ENCODE measurements at places on chromosomes 5 and 9. TPM values are rescaled to one million over a fixed set of nuclear protein-coding genes. Genes with fewer than 3 reads are reported as not detected.
A peak's percentile ranks its signal among the peaks of the same experiment; 100 is the strongest.

The FOXI1 gene
- polyA plus RNA-seq, result 48.5 TPM

The FIBCD1 gene
- polyA plus RNA-seq, result not detected

The PRUNE2 gene
- 12.6 TPM for polyA plus RNA-seq

The FBXL7 gene
- 3.9 TPM for polyA plus RNA-seq

The UGT3A2 gene
- 4.4 TPM for polyA plus RNA-seq

GRCh38 chr5:108735790-108736189 is 11.9 kb upstream of the FER start:
- DNase-seq, result no peak
- H3K4me1 ChIP-seq, result no peaks in the 10 kb centered on the region
- H3K36me3 ChIP-seq, result no peaks in the 10 kb centered on the region
- H3K27ac ChIP-seq, result peak overlapping the region; percentile 30

DNA sequence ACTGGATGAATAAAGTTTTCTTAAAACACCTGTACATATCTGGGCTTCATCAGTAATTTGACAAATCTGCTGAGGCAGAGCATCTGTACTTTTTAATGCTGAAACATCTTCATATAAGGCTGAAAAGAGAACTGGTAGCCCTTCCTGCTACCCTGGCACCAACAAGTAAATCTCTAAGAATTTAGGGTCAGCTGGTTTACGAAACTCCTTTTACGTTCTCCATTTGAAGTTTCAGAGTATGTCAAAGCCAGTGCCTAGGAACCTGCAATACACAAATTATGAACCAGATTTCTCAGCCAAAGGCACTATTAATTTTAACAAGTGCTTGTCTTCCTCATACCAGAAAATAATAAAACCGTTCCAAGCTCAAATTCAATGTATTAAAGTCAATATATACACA is 3.8 kb downstream of the ZFAND5 start:
- peak overlapping the region; percentile 36 for H3K27ac ChIP-seq
- no peak for DNase-seq
- peaks cover 43% of the 10 kb centered on the region for H3K36me3 ChIP-seq

- no peak overlapping the region for H3K27ac ChIP-seq
- H3K4me3 ChIP-seq, result no peak overlapping the region
- no peaks in the 10 kb centered on the region for H3K4me1 ChIP-seq
- H3K27me3 ChIP-seq, result no peaks in the 10 kb centered on the region
Observed at GRCh38 chr9:91145496-91145895, 216.2 kb downstream of the AUH start.

DNA sequence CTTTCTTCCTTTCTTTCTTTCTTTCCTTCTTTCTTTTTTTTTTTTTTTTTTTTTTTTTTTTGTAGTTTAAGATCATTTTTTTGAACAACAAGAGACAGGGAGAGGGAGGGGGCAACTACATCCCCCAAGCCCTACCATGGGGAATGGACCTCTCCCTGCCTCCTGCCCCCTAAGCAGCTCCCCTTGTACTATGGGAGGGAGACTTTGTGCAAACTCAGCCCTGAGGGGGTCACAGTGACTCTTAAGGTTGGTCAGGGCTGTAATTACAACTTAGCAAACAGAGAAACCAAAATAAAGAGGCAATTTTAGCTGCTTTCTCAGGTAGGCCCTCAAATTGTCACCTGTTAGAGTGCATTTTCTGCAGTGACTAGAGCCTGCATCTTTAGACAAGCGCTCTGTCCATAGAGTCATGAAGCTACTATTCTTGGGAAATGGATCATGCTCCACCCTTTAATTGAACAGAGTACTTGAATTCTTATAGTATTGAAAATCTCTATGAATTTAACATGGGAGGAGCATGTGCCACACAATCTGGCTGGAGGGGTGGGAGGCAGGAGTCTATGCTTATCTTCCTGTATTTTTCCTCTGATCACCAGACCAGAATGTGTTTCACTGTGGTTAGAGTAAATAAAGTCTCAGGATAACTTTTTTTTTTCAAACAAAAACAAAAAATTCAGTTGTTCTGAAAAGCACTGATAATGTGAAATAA is 24.3 kb upstream of the PIK3R1 start:
- no peak for DNase-seq
- peaks cover 3% of the 10 kb centered on the region for H3K4me1 ChIP-seq
- no peak overlapping the region for H3K4me3 ChIP-seq

All from kidney (tissue), 22 donors.